Posterior cingulate gyrus (tissue), 11 donors: ENCODE measurements at places on chromosomes 2 and 18.

DNA sequence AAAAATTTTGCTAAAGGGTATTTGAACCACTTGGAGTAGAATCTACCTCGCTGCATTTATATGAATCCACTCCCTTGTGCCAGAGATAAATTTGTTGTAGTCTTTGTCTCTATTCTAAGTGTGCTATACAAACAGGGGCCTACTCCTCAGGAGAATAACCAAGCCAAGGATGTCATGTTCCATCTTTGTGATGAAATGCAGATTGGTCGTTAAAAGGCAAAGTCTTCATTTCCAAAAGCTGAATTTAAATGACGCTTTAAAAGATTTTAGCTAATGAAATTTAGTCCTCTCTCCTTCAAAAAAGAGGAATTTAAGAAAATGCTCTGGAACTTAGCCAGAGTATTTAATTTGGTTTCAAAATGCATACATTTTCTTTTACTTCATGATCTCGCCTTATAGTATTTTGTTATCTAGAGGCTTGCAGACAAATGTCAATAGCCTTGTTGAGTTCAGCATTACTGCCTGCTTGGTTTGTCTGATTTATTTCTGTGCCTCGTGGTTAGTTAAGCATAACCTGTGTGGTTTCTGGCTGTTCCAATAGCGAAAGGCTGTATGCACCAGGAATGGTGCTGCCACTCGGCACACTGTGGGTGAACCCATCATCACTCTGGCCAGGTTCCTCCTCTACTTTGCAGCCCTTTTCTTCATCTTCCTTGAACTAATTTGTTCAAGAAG lies 417.6 kb downstream of the ZNF521 start:
- no peak for DNase-seq

DNA sequence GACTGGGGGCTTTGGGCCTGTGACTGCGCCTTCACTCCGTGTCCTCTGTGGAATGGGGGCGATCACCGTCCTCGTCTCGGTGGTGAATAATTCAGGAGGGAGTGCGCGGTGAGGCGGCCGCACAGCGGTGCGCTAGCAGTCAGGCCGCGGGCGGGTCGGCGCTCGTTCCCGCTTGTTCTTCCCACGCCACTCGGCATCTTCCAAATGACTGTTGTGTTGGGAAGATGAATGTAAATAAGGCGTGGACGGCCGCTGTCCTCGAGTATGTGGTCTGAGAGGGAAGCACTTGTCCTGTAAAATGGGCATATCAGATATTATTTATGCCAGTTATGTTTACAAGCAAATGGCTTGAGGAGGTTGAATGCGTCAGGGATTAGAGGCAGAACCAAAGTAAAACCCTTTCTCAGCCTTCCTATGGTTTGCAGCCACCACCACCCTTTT lies 608 bp upstream of the VPS4B start:
- DNase-seq = peak; percentile 92

- DNase-seq = no peak
These were observed 8.3 kb upstream of the PTPRM start for GRCh38 chr18:7558769-7559168.

GRCh38 chr2:120301284-120301683 lies 44.7 kb upstream of the INHBB start:
- no peak for DNase-seq

GRCh38 chr18:51162617-51163016 lies 34.9 kb downstream of the MEX3C start:
- DNase-seq = no peak

DNA sequence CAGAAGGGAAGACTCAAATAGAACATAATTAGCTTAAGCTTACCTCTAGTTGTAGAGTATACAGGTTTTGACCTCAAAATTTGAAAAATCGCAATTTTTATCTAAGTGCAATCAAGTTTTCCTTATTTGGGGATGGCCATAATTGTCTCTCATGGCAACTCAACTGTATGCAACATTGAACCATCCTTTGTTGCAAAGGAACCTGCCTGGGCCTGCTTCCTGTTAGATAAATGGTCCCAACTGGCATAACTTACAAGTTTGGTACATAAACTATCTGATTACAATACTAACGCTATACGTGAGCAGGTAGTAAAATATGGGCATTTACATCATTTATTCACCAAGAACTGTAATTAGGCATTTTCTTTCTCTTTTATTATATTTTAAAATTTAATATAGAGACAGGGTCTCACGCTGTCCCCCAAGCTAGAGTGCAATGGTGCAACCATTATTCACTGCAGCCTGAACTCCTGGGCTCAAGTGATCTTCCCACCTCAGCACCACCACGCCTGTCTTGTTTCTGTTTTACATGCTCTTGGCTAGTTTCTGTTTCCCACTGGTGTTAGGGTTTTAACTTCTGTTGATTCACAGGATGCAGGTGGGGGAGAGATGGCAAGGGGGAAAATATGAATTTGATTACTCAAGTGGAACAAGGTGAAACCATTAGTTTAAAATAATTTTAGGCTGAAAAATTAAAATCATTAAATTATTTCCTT lies 55.3 kb upstream of the B3GNT2 start:
- DNase-seq = no peak

GRCh38 chr18:12377556-12378197 lies 650 bp upstream of the AFG3L2 start:
- DNase-seq = no peak

GRCh38 chr2:145685383-145686050 lies 1165.6 kb upstream of the ZEB2 start:
- no peak for DNase-seq

DNA sequence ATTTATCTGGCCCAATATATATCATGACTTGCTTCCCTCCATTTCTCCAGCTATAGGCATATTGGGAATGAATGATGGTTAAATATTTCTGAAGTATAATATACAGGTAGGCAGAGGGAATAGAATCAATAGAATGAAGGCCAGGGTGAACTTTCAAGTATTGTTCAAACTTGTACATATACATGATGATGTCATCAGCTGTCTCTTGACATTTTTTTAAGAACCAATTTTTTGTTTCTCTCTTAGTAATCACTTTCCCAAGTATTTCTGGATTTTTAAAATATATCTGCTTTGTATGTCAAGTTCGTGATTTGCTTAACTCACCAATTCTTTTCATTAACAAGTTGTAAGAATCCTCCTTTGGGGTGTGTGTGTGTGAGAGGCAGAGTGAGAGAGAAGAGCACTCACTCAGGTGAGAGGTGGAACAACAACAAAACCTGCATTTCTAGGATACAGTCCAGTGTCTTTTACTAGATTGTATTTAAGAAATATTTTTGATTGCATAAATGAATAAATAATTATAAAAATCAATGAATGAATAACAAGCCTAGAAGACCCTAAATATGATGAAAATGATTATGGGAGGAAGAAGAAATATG lies 1239.1 kb downstream of the LRP1B start:
- DNase-seq = no peak

DNA sequence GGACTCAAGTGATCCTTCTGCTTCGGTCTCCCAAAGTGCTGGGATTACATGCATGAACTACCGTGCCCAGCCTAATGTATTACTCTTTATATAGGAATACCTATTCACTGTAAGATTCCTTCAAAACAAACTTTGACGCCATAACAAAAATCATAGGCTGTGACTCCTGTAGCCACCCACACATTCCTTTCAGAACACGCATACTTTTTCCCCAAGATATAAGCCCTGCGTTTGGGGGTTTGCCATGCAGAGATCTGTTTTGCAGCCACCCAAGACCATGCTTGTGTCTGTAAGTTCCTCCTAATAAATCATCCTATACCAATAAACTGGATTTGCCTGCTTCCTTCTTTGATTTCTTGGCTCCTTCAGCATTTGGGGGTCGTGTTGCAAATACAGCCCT lies 46.0 kb upstream of the STON1 start:
- DNase-seq = no peak

DNA sequence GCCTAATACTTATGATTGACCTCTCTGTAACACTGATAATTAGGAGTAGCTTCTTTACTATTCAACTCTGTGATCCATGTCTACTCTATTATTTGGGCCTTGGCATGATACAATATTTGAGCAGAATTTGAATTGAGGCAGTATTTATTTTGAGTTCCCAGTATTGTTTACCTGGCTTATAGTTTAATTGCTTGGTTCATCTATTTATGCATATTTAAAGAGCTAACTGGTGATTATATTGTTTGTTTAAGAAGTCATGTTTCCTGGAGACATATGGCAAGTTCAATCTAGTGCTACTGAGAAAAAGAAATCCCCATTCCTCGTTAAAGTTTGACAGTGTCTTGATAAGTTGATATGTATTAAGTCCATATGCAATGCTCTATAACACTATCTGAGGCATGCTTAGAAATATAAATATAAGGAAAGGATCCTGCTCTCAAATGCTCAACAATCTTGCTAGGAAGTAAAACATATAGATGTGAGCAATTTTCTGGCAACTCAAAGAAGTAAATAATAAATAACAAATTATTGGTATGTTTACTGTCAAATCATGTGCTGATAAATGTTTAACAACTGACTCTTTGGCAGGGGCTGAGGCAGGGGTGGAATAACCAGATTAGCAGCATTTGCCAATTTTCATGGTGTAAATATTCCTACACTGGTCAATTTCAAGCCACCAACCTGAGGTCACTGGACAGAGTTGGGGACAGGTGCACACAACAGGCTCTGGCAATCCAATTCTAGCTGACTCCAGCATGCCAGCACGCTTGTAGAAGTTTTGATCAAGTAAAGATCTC lies 430.2 kb upstream of the PIK3C3 start:
- no peak for DNase-seq

DNA sequence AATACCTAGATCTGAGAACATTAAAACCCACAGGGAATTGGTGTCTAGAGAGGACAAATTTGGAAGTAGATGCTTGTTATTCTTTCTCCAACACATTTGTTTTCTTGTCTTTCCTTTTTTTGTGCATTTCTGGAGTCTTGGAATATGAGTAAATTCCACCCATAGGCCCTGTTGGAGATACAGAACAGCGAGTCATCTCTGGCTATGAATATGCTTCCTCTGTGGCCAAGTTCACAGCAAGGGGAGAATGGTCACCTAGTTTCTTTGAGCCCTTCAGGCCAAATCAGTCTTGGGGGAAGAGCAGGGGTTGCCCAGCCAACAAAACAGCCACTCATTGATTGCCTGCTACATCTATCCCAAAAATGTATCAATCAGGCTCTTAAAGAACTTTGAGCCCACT lies 31.3 kb downstream of the SP140L start:
- no peak for DNase-seq

- DNase-seq = no peak
These were observed 66.3 kb upstream of the GLI2 start for GRCh38 chr2:120669121-120669952.

- DNase-seq = no peak
These were observed 112.3 kb upstream of the CAVIN2 start for GRCh38 chr2:191959209-191959608.

GRCh38 chr2:56202381-56203121 lies 18.8 kb downstream of the CCDC85A start:
- DNase-seq = no peak

DNA sequence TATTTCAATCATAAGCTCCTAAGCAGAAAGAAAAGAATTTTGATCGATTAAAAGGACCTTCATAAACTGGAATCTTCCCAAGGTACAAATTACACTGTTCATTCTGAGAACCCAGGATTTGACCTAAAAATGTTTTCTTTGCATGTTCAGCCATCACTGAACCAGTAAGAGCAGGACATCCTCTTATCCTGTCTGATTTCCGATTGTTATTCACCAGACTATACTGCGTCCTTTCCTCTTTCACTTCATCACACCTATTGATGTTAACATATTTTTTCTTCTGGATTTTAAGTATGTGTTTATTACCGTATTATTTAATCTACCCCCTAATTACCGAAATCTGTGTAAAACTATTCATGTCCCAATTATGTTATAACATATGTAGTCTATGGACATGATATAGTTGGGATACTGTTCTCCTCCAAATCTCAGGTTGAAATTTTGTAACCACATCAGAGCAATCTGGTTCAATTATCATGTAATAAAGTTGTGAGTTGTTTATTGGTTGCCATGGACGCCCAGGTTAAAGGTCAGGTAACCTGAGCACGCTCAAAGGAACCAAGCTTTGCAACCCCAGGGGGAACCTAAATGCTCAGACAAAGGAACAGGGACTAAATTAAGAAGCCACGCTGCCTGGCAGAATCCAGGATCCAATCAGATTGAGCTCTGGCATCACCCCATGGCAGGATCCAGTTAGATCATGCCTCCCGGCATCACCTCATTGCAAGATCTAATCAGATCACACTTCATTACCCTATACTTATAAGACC lies 11.6 kb upstream of the TBC1D8 start:
- no peak for DNase-seq

- DNase-seq = no peak
These were observed 300.0 kb downstream of the PDE11A start for GRCh38 chr2:177772529-177772928.

DNA sequence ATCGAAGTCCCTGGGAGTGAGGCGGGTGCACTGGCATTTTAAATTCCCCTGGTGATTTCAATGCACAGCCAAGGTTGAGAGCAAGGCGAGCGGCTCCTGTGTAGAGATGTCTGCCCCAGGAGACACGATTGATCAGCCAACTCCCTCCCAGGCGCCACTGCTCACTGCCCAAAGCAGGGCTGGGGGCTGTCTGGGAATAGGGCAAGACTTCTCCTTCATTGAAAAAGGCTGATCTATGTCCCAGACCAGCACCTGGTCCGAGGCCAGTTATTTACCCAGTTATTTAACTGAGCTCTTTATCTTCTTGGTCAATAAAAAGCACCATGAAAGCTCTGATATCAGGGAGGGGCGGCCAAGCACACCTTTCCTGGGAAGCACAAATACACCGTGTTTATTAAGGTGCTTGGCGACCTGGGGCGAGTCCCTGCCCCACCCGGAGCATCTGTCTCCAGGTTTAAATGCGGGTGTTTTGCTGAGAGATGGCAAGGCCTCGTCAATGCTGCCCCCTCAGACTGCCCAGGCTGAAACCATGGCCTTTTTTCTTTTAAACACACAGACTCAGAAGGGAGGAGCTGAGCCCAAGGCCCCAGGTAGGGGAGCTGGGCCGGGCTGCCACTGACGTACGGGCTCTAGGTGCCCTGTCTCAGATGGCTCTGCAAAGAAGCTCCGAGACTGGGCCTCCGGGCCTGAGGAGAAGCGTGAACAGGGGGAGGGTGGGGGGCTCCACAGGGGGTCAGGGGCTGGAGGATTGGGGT lies 73.9 kb upstream of the HPCAL1 start:
- DNase-seq = no peak

GRCh38 chr2:9029721-9030120 lies 26.2 kb upstream of the MBOAT2 start:
- DNase-seq = no peak

GRCh38 chr2:10404324-10405143 lies 43.6 kb downstream of the ODC1 start:
- DNase-seq = no peak

DNA sequence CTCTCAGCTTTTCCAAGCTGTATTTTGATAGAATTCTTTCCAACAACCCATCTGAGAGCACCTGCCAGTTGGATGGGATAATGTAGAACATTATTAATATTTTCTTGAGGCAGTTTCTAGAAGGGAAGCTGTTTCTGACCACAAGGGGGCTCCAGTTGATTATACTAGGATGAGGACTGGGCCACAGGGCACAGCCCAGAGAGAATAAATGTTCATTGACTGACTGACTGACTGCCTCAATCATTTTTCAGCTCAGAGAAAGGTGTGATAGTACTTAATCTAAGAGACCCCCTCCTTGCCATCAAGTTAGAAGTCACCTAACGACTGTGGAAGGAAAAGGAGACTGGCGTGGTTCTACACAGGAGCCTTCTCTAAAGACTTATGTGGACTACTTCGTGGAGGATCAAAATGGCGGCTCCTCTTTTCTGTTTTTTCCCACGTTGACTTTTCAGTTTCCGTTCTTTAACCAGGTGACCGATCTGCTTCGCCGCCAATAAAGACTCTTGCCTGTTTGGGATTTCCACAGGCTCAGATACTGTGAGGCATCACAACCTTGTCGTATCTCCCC lies 31.9 kb upstream of the CREG2 start:
- DNase-seq = no peak

GRCh38 chr2:79446313-79446712 lies 66.5 kb upstream of the CTNNA2 start:
- DNase-seq = no peak
